ENCODE measurements at places on chromosomes 5 and 9.

- no peak for DNase-seq
Measured at GRCh38 chr5:170108266-170108785, 2.6 kb downstream of the FOXI1 start.

GRCh38 chr9:642014-642413, 199.5 kb upstream of the DMRT1 start:
- no peak for DNase-seq

- DNase-seq = no peak
Measured at GRCh38 chr5:56494300-56494731, 261.2 kb upstream of the ANKRD55 start.

DNA sequence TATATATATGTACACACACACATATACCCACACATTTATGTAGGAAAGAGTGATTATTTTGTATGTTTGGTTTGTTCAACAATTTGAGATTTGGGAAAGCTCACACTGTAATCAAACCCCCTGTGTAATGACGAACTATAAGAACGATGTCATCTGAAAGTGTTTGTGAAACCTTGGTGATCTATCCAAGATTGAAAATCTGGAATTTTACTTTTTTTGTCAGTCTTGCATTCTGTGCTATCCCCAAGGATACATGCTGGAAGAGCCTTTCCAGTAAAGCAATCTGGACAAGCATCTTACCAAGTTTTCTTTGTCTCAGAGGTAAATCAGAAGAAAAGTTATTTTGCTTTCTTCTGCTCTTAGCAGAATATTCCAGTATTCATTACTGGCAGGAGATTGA, 23.3 kb downstream of the SGCD start:
- no peak for DNase-seq

DNA sequence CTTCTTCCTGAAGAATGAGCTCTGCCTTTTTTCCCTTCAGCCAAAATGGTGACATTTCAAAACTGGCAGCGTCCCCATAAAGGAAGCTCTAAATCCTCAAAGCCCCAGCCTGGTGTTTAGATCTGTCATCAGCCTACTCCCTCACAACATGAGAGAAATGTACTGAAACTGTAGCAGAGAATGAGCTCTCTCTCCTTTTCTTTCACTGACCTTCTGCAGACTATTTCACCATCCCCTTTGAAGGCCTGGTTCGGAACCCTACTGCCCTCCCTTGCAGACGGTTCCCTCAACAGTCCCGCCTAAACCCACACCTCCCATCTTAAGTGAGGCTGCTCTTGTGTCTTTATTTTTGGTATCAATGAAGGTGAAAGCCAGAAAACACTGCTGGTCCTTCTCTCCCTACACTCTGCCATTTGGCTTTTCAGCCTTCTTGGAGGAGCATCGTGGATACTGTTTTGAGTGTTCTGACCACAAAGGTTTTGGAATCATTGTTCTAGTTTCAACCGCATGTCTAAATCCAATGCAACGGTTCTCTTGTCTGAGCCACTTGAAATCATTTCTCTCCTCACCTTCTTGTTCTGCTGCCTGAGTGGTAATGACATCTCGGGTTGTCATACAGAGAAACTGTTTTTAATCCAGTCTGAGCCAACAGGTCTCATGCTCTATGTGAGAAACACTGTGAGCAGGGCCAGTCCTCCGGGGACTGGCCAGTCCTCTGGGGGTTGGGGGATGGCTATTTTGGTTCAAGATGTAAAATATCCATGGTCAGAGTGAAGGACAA, 39.0 kb downstream of the ITK start:
- DNase-seq = no peak

DNA sequence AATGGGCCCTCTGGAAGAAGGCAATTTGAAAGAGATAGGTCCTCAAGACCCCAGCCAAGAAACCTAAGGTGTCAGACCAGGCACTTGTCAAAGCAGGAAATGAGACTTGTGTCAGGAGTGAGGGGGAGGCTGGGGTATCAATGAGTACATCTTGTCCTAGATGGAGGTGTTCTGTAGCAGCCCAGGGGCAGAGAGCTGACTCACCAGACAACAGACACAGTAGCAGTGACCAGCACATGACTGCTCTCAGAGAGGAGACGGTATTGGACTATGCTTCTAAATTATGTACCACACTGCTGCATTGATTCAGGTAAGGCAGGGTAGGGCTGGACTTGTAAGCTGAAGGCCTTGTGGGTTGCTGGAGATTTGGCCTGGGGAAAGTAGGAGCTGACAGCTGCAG, 551.2 kb upstream of the KLF4 start:
- DNase-seq = no peak

DNA sequence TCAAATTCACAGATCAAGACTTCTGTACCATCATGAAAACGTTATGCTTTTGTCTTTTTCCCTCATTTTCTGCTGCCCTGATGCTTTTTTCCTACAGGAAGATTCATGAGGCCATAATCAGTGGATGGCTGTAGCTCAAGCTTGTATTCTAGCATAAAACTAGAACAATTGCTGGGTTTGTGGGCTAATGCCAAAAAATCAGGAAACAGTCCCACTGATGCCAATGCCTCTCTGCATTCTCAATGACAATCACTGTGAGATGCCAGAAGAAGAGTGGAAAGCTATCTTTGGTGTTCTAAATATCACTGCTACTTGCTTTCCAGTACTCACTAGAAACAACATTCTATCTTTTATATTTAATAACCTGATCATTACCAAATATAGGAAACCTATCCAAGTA, 33.3 kb upstream of the FAM170A start:
- DNase-seq = no peak

DNA sequence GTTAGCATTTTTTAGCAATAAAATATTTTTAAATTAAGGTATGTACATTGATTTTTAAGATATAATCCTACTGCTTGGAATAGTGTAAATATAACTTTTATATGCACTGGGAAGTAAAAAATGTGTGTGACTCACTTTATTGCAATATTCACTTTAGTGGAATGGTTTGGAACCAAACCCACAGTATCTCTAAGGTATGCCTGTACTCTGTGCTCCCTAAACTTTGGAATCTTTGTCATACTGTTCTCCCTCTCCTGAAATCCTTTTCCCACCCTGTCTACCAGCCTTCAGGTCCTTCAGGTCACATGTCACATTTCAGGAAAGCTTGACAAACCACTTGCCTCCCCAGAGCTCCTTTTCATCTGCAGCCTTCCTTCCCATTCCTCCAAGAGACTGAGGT, 308.7 kb downstream of the SPOCK1 start:
- DNase-seq = no peak

- no peak for DNase-seq
Measured at GRCh38 chr9:135809166-135809565, 98.2 kb downstream of the CAMSAP1 start.

DNA sequence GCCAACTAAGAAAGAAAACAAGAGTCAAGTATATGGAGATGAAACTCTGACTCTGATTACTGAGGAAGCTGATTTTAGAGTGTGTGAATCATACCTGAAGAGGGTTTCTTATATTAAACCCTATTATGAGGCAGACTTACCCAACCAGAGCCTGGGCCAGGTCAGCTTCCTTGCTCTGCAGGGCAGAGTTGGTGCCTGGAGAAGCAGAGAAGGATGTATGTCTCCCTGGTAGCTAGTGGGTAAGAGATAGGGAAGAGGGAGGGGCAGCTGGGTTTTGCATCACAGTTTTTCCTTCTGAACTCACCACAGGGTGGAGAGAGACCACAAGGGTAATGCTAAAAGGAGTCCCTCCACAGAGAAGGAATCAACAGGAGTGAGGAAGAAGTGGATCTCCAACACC, 104.1 kb downstream of the CMYA5 start:
- DNase-seq = no peak

GRCh38 chr9:116368680-116369079, 215.1 kb downstream of the PAPPA start:
- no peak for DNase-seq

Data from NT2/D1 (cell line).